ENCODE measurements at places on chromosomes 11 and 22. TPM values are rescaled to one million over a fixed set of nuclear protein-coding genes. Genes with fewer than 3 reads are reported as not detected.

GRCh38 chr11:64516226-64516625 is 74.8 kb upstream of the SLC22A12 start:
- peak; percentile 53 for DNase-seq

HYOU1 gene
- 135 TPM for total RNA-seq

BDNF gene
- not detected for total RNA-seq

DNA sequence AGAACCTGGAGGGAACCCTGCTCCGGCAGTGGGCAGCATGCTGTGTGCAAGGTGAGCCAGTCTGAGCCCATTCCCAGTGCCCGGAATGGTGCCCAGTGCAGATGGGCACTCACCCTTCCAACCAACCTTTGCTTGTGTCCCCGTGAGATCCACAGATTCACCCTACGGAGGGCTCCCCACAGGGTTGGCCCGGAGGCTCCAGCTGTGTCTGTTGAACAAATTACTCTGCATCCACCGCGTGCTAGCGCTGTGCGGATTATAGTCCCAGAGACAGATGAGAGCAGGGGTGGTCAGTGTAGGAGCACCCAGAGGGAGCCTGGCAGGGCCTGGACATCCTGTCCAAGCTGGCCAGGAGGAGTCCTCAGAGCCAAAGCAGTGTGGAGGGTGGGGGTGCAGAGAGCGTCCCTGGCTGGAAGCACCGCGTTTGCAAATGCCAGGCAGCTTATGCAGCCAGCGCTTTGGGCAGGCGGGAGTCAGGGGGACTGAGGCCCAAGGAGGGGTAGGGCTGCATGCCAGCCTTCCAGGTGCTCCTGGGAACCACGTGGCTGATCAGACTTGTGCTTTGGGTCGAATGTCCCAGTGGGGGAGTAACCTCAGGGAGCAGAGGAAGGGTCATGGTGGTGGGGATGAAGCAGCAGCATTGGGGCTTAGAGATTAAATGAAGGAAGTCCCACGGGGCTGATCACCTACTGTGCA is 80.5 kb downstream of the KCNQ1 start:
- DNase-seq = no peak

MUC5AC gene
- not detected for total RNA-seq

GRCh38 chr22:49884075-49884474 is 30.4 kb downstream of the ZBED4 start:
- DNase-seq = no peak

RAG2 gene
- not detected for total RNA-seq

- no peak for DNase-seq
Measured at GRCh38 chr11:11969380-11970215, 38.8 kb downstream of the DKK3 start.

DNA sequence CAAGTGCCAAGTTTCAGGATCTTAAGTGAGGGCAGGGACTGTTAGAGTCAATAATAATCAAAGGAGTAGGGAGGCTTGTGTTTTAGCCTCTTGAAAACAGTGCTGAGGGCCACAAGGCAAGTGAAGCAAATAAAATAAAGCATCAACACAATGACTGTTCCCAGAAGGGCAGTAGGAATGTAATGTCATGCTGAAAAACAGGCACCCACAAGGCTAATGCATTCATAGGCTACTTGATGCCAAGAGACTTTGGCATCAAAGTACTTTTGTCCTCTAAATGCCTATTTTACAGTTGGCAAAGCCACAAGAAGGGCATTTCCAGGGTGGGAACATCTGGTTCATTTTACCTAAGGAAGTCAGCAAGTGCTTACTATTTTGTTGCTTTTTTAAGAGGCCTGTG is 22.9 kb downstream of the RAB39A start:
- DNase-seq = no peak

DNA sequence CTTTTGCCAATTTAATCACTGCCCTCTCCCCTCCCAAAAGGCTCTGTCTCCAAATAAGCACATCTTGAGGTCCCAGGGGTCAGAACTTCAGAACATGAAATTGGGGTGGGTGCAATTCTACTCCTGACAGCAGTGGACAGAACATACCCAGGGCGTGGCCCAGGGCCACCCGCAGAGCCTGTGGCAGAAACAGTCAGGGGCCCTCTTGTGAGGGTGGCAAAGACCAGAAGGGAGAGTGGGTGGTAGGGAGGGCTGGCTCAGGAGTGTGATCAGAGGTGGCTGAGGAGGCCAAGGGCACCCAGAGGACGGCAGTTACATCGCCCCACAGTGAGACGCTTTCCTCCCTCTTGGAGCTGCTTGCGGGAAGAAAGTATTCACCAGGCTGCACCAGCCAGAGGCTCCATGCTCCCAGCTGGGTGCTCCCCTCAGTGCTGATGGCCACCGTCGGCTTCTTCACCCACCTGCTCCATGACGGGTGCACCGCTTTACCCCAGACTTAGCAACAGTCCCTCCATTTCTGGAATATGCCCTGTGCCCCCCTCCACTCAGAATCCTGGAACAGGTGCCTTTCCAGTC is 1388.0 kb downstream of the BRD1 start:
- DNase-seq = no peak

DNA sequence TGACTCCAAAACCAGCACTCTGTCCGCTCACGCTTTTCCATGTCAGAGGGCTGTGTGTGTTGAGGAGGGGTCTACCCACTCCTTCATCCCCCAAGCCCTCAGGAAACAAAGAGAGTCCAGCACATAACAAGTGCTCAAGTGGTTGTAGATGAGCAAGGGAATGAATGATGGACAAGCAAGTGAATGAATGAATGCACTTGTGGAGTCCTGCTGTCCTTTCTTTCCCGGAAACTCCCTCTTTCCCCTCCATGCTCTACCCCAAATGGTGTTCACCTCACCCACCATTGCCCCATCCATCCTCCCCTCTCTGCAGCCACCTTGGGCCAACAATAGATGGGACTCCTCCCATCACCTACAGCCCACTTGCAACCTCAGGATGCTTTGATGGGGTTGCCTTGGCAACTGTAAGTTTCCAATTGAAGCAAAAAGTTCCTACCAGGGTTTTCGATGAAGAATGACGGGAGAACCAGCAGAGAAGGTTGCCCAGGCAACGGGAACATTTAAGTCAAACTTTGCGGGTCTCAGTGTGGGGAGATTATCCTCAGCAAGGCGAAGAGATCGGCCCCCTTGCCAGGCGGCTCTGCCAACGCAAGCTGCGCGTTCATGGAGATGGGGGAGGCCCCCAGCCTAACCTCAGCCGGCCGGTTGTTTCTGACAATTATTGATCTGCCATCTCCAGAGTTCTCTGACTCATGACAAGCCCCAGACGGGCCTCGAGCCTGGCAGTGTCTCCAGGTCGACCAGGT is 51.1 kb downstream of the MCM5 start:
- DNase-seq = no peak

DNA sequence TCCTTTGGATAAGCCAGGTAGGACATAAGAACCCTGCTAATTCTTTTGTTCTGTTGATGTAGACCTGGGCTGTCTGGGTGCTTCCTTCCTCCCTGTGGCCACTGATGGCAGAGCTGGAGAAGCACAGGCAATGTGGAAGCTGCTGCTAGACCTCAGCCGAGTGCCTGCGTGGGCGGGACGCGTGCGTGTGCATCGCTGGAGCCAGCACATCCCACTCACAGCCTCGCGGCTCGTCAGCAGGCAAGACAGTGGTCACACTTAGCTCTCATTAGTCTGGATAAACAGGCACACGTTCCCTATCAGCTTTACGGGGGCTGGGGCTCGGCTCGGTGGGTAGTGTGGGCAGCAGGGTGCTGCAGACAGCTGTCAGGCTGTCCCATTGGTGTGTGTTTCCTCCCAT is 155.7 kb downstream of the GRIK4 start:
- no peak for DNase-seq

DNA sequence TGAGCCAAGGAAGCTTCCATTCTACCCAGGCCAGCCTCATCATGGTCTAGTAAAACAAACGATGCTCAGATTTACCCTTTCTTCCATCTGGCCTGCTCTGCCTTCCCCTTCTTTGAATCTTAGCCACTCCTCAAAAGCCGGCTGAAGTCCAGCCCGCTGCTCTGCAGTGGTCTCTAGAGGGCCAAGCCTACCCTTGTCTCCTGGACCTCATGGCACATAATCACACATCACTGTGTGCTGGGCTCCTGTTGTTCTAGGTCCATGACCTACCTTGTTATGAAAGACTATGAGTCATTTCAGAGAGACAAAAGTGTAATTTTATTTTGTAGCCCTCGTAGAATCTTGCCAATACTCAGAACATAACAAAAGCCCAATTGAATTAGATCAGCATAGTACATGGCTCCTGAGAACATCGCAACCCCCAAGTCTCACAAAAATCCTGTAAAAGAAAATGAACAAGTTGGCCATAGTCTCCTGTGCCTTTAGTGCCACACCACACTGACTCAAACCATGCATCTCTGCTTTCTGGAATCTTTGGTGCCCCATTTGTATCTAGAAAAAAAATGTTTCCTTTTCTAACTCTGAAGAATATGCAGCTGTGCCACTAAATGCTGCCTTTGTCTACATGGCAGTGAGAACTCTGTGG is 192.7 kb downstream of the OPCML start:
- no peak for DNase-seq

- DNase-seq = no peak
Measured at GRCh38 chr22:28607795-28608194, 71.8 kb downstream of the TTC28 start.

- no peak for DNase-seq
Measured at GRCh38 chr11:105935791-105936190, 86.2 kb downstream of the MSANTD4 start.

DNA sequence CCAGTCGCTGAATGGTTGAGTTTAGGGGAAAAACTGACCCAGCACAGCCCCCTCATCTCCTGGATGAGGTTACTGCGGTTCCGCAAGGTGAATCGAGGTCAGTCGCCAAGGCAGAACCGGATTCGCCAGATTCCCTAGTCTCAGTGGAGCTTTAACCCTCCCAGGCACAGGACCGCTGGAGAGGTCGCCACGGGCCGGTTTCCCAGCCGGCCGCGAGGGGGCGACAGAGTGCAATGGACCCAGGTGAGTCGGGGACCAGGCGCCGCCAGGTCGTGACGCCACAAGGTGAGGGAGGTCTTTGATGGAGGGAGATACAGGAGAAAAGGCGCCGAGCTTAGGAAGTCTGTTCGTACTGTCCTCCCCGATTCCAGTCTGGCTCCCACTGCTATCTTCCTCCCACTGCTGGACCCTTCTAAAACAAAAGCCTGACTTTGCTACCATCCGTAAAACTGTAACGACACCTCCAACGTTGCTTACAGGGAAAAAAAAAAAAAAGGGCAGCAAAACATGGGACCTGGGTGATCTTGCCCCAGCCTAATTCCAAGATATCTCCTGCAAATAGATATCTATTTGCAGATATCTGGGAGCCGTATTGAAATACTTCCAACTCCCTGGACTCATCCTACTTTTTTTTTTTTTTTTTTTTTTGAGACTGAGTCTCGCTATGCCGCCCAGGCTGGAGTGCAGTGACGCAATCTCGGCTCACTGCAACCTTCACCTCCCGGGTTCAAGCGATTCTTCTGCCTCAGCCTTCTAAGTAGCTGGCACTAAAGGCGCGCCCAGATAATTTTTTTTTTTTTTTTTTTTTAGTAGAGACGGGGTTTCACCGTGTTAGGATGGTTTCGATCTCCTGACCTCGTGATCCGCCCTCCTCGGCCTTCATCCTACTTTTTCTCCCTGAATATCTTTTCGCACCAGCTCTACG is 1.4 kb upstream of the GGA1 start:
- peak; percentile 92 for DNase-seq

DNA sequence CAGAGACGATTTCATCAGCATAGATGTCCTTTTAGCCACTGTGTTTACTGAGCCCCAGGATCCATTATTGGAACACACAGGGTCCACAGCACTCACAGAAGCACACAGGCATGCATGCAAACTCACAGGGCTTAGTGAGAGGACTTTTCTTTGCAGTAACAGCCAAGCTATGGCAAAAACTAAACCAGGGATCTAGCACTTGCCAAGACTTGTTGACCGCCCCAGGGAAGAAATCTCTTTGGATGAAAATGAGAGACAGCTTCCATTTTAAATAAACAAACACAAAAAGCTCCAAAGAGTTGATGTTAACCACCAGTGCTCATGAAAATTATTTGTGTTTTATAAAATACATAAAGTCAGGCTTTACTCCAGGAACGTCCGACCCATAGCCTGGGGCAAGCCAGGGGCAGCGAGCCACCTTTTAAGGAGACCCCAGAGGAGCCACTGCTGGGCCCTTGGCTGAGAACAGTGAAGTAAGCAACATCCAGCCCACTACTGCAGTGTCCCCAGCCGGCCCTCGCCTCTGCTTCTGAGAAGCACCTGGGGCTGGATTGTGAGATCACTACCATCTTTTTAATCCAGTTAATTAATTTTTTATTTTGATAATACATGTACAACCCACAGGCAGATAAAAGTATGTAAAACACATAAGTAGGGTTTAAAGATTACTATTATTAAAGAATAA is 22.0 kb upstream of the TFIP11 start:
- no peak for DNase-seq

OR1S1 gene
- not detected for total RNA-seq

GRCh38 chr11:19922689-19923035 is 210.0 kb downstream of the NAV2 start:
- no peak for DNase-seq

DNA sequence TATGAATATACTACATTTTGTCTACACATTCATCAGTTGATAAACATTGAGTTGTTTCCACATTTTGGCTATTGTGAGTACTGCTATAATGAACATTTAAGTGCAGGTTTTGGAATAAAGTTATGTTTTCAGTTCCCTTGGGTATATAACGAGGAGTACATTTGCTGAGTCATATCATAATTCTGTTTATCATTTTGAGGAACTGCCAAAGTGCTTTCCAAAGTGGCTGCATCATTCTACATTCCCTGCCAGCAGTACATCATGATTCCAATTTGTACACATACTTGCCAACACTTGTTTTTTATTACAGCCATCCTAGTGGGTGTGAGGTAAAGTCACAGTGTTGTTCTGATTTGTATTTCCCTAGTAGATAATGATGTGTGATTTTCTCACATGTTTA is 1458.6 kb upstream of the TENM4 start:
- no peak for DNase-seq

- DNase-seq = no peak
Measured at GRCh38 chr22:33605666-33606065, 314.6 kb downstream of the LARGE1 start.

KRTAP5-10 gene
- total RNA-seq = not detected

- no peak for DNase-seq
Measured at GRCh38 chr11:23851216-23851615, 645.6 kb upstream of the LUZP2 start.

GRCh38 chr22:36149441-36149840 is 11.1 kb downstream of the APOL3 start:
- DNase-seq = no peak

- DNase-seq = no peak
Measured at GRCh38 chr11:122661182-122661945, 5.8 kb downstream of the UBASH3B start.

- peak; percentile 42 for DNase-seq
Measured at GRCh38 chr11:2991452-2992233, 486 bp downstream of the NAP1L4 start.

SLC22A9 gene
- total RNA-seq = not detected

NCF4 gene
- total RNA-seq = 44.1 TPM

THRSP gene
- total RNA-seq = not detected

LDHAL6A gene
- total RNA-seq = not detected

- no peak for DNase-seq
Measured at GRCh38 chr11:112693781-112694180, 267.4 kb upstream of the NCAM1 start.

- no peak for DNase-seq
Measured at GRCh38 chr22:33389936-33390335, 331.8 kb upstream of the SYN3 start.
